ENCODE measurements at places on chromosomes 5 and 9.

DNA sequence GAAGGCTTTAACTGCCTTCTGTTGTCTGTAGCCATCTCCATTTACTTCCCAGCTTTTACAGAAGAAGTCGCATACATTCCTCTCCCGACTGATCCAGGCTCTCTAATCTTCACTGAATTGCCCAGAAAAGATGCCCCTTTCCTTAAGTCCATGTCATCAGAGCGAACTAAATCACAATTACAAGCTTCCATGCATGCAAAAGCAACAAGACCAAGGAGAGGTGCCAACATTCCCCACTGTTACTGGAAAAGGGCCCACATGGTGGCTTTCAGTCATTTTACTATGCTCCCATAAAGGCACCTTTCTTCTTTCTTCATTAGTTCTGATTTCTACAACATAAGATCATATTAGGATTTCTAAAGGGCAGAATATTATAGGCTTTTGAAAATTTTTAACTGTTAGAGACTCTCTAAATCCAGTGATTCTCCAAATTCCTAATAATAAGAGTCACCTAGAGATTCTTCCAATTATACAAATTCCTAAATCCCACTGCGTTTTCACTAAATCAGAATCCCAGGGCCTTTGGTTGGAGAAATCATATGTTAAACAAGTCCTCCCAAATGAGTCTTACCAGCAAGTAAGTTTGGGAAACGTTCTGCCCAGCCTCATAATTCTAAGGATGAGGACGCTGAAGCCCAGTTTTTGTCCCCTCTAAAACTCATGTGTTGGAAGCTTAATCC is 17.0 kb upstream of the ZFR start:
- DNase-seq, result no peak

DNA sequence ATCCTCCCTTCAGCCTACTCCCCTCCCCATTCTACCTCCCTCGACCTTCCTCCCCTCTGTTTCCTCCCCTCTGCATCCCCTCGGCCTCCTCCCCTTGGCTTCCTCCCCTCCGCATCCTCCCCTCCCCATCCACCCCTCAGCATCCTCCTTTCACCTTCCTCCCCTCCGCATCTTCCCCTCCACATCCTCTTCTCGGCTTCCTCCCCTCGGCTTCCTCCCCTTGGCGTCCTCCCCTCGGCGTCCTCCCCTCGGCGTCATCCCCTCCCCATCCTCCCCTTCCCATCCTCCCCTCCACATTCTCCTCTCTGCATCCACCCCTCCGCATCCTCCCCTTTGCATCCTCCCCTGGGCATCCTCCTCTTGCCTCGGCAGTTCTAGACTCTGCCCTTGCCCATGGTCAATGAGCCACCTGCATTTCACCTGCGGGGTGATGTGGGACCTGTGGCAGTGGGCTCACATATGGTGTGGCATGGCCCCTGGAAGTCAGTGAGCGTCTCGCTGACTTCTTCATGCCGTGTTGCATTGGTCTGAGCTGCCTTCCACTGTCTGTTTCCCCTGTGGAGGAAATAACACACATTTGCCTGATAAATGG is 113.0 kb downstream of the WNK2 start:
- peak; percentile 10 for DNase-seq

DNA sequence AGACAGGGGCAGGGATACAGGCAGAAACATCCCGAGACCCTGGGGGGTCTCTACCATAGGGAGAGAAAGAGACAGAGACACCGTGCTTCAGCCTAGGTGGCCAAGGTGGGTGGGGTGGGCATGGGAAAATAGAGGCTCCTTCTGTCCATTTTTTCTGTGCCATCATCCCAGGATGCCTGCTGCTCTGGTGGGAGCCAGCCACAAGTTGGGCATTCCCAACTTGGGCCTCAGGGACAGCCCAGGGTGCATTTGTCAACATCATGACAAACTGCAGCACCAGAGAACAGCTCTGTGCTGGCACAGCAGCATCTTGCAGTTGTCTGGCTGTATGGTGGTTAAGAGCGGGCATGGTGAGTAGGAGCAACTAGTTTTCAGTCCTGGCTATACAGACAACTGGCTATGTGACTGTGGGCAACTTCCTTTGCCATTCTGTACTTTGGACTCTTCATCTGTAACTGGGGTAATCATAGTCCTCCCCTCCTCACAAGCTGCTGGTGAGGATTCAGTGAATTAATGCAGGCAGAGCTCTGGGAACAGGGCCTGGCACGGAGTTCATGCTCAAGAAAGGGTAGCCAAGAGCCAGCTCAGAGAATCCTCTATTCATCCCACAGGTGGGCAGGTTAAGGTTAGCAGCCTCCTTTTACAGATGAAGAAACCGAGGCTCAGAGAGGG is 100.4 kb downstream of the RGS3 start:
- no peak for DNase-seq

DNA sequence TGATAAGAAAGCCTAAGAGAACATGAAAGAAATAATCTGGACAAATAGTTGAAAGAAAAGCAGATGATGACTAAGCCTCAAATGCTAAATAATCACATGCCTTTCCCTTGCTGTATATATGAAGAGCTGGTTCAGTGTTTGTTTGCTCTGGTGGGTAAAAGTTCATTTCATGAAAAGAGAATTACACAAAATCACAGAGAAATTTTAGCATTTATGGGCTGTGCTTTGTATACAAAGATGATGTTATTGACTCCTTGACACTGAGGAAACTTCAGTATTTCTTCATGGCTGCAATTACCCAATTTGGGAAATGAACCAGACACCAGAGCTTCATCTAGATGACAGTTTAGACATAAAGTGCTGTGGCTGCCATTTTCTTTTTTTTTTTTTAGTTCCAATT is 527.2 kb downstream of the NR2F1-AS1 start:
- DNase-seq, result peak; percentile 25

GRCh38 chr9:35771075-35771433 is 17.0 kb upstream of the MSMP start:
- DNase-seq, result peak; percentile 65

DNA sequence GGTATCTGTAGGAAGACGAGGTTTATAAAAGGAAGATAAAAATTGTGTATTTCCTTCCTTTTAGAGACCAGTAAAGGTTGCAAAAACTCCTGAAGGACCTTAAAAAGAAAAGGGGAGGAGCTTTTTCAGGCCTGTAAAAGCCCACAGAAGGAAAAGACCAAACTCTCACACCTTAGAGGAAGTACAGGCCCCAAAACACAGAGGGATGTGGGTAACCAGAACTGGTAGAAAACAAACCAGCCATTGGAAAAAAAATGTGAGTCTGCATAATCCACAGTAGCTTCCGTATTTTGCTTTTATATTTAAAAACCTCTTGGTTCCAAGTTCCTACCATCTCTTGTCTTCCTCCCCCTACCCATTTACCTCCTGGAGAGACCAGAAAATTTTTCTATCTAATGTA is 8.5 kb downstream of the GIN1 start:
- DNase-seq, result no peak

- peak; percentile 37 for DNase-seq
Observed at GRCh38 chr9:100352201-100352726, 478 bp downstream of the TEX10 start.

- DNase-seq, result no peak
Observed at GRCh38 chr9:83196946-83197345, 134.0 kb upstream of the RASEF start.

DNA sequence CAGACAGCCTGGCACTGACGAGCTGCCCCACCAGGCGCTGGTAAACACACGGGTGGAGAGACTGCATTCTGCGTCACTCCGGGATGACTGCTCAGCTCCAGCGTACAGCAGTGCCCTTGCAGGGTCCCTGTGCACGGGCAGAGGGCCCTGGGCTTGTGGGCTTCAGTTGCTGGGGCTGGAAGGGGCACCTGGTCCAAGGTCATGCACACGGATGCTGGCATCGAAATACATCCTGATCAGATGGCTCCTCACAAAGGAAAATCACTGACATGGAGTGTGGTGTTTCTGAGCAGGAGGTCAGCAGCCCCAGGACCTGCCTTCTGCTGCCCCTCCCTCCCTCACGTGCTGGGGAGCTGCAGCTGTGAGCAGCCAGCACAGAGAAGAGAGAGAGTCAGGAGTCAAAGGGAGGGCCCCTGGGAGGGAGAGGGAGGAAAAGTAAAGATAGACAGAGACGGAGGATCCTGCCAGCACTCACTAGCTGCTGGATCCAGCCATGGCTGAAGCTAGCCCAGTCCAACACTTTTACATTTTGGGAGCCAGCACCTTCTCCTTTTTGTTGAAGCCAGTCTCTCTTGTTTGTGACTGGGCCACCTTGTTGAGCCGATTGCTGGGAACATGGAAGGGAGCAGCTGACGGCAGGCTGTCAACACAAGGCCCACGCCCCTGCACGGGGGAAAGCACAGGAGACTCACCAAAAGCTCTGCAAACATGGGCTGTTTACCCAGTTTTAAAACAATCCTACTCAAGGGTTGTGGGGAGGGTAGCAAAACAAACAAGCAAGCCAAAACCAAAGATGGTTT is 166.5 kb upstream of the PHYKPL start:
- DNase-seq, result no peak

DNA sequence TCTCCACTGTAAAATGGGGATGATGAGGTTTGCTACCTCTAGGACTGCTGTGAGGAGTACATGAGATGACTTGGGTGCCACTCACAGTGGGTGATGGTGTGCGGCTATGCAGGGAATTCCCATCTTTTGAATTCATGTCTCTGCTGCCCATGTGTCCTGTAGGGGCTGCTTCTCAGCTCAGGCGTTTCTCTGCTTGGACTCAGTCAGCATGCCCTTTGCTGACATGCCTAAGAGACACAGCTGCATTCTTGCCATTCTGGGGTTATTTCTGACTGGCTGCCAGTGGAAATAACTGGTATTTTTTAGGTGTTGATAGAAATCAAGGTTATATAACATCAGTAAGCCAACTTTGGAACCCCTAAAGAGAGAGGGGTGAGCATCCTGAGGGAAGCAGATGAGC is 24.3 kb upstream of the XPA start:
- DNase-seq, result no peak

DNA sequence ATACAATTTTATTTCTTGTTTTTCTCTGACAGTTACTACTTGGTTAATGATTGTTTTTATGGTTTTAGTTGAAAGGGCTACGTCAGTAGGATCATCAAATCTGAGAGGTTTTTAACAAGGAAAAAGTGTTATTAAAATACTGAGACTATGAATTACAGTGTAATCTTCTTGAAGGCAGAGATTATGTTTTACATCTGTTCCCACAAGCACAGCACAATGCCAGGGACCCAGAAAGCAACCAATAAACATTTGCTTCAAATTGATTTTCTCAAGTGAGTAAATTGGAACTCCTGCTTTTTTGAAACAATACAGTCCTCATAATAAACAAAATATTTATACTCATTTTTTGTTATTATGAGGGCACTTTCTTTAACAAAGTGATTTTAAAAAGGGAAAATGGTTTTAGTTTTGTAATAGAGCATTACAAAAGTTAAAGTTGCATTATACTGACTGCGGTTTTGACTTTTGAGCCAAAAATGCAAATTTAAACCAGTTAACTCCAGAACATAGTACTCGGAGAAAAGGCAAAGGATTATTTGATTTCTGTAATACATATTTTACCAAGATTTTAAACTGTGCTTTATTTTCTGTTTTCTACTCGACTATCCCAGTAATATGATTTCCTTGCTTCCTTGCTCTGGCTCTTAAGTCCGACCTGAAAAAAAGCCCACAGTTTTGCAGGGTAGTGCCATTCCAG is 176.9 kb downstream of the GDNF start:
- DNase-seq, result no peak

- no peak for DNase-seq
Observed at GRCh38 chr9:68755752-68756151, 50.7 kb downstream of the PIP5K1B start.

DNA sequence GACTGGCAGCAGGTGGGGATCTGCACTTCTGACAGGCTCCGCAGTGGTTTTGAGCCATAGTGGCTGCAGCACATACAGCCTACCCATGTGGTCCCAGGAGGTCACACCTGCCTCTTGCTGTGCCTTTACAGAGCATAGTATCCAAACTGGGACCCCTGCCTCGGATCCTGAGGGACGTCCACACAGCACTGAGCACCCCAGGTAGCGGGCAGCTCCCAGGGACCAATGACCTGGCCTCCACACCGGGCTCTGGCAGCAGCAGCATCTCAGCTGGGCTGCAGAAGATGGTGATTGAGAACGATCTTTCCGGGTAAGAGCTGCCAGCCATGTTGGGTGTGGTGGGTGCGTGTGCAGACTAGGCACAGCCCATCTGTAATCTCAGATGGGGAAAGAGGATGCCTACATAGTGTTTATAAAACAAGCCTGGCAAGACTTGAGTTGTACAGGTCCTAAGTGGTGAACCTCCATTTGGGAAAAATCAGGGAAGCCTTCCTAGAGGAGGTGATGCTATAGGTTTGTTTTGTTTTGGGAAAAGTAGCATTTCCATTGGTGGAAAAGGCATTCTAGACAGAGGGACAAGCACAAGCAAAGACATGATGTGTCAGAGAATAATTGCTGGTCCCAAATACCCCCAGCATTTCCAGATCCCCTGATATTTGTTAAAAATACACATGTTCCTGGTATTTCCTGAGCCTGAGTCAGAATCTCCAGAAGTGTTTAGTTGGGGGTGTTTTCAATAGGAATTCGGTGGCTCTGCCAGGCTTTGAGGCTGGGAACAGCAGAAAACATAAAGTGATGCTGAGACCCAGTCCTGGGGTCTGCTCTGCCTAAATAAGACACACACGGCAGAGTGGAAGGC is 119.2 kb downstream of the DAB2IP start:
- no peak for DNase-seq

GRCh38 chr9:109328978-109329637 is 8.2 kb upstream of the EPB41L4B start:
- DNase-seq, result peak; percentile 51

DNA sequence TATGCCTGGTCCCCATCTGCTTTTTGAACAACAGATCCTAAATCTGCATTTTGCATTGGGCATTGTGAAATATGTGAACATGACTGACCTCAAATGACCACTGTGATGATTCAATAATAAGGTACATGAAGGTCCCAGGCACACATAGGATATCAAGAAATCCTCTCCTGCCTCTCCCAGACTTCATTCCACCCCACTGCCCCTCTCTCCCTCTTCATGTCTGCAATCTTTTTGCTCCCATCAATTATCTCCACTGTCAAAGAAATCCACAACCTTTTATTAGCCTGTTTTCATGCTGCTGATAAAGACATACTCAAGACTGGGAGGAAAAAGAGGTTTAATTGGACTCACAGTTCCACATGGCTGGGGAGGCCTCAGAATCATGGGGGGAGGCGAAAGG is 476.7 kb downstream of the CTNND2 start:
- DNase-seq, result no peak

DNA sequence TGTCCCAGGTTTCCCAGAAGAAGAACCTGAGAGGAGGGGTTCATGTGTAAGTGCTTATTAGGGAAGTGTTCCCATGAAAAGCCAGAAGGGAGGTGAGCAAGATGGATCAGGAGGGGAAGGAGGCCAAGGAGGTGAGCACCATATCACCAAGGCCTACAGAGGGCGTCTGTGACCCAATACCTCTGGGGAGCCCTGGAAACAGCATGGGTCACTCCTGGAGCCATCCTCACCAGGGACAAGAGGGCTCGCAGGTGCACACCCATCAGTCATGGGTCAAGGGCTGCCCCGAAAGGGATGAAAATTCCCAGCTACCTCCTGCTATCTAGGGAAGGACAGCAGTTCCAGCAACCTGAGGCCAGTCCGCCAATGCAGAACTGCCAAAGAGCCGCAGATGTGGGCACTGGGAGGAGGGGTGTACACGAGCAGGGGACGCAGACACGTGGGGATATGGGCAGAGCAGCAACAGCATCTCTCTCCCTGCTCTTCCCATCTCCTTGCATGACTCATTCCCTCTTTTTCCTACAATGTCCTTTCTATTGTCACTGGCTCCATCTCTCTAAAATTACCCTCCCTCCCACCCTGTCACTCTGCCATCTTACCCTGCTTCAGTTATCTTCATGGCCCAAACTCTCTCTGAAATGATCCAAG is 167.6 kb upstream of the FSTL4 start:
- DNase-seq, result no peak

GRCh38 chr5:38420691-38421390 is 135.6 kb downstream of the LIFR start:
- peak; percentile 69 for DNase-seq

GRCh38 chr5:122498163-122498562 is 186.1 kb downstream of the SNCAIP start:
- peak; percentile 52 for DNase-seq

Data from lung (tissue), 17 donors.